Foreskin keratinocyte (primary cell): ENCODE measurements at places on chromosomes 6 and 20.

DNA sequence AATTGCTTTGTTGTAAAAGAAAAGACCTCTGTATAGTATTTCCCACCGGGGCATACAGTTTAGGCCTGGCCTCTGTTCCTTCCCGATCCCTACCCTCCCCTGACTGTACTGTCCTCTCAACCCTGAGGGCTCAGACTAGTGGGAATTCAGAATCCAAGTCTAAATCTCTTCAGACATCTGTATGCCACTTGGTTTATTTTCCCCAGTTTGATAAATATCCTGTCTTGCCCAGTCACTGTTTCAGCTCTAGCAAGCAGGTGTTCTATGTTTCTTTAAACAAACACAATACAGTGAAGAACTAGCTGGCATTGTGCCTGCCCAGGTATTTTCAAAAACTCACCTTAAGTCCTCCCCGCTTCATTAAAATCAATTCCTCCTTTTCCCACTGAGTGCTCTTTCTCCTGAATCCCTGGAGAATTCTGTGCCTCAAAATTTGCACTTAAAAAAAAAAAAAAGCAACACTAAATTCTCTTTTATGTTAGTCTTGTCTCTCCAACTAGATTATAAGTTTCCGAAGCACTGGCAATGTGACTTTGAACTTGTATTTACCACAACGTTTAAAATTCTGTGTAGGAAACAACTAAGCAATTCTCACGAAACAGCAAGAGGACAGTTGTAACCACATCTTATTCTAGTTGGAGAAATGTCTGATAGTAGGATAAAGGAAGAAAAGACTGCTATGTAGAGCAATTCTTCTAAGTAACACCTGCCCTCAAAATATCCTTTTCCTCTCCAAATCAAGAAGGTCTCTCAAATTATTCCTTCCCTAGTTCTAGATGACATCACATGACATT lies 112.0 kb upstream of the CARMIL1 start:
- DNase-seq, result no peak

- no peak for DNase-seq
Observed at GRCh38 chr6:103405321-103405720, 1454.4 kb downstream of the HACE1 start.

DNA sequence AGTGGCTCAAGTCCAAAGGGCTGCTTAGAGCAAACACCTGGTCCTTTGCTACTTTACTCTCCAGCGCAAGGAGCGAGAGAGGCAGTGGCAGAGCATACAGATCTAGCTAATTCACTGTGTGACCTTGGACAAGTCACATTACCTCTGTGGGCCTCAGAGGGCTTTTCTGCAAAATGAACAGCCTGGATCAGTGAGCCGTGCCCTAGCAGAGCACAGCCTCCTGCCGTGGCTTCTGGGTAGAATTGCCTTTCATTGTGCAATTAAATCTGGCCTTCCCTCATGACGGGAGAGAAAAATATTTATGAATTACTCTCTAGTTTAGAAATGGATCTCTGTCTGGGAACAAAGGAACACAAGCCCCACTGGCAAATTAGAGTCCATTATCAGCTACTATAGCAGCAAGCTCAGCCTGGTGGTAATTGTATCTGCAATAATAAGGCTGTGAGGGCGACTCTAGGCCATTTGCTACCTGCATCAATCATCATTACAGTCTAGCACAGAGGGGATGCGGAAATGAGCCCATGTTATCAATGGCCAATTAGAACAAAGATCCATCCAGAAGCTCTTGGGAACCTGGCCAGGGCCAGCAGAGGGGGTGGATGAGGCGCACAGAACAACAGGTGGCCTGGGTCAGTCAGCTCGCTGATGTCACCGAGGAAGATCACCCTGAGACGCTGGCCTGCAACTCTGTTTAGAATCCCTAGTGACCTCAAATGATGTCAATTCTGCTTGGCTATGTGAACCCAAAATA lies 114.2 kb upstream of the LY86 start:
- DNase-seq, result no peak

GRCh38 chr6:5506149-5506548 lies 244.8 kb downstream of the FARS2 start:
- DNase-seq, result no peak

DNA sequence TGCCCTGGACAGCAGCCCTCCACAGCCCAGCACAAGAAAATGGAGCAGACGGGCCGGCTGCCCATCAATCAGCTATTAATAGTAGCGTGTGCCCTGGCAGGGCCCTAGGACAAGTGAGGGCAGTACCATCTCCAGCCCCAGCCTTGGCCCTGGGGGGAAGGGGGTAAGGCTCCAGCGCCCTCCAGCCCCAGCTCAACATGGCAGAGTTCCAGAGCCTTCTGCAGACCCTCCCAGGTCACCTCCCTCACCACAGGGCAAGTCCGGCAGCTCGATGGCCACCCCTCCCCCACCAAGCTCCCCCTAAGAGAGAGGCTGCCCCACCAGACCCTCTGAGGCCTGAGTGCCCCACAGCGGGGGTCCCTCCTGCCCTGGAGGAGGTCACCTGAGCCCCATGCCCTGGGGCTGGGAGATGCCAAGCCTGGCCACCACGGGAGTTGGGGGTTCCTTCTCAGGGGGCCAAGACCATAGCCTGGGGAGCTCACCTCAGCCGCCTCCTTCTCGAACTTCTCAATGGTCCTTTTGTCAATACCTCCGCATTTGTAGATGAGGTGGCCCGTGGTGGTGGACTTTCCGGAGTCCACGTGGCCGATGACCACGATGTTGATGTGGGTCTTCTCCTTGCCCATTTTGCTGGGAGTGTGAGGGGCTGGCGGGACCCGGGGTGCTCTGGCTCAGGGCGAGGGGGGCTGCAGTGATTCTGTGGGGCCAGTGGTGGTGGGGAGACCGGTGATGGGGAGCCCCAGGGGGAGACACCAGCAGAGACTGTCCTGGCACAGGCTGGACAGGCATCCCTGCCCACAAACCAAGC lies 1.5 kb downstream of the EEF1A2 start:
- no peak for DNase-seq

- DNase-seq, result peak; percentile 5
Observed at GRCh38 chr20:18628330-18628920, 40.6 kb downstream of the DTD1 start.

GRCh38 chr20:62602550-62602949 lies 39.8 kb upstream of the SLCO4A1 start:
- DNase-seq, result no peak

GRCh38 chr20:1210501-1210900 lies 7.2 kb downstream of the C20orf202 start:
- DNase-seq, result peak; percentile 9

- DNase-seq, result no peak
Observed at GRCh38 chr6:5529015-5529414, 267.7 kb downstream of the FARS2 start.

- no peak for DNase-seq
Observed at GRCh38 chr6:37502703-37503291, 3.1 kb upstream of the CCDC167 start.

- no peak for DNase-seq
Observed at GRCh38 chr6:14487625-14488024, 370.1 kb downstream of the CD83 start.

GRCh38 chr6:124033501-124033900 lies 229.8 kb downstream of the NKAIN2 start:
- no peak for DNase-seq

GRCh38 chr6:71453371-71453706 lies 164.7 kb downstream of the OGFRL1 start:
- DNase-seq, result no peak

GRCh38 chr6:17475606-17476244 lies 82.3 kb downstream of the CAP2 start:
- DNase-seq, result no peak

- peak; percentile 73 for DNase-seq
Observed at GRCh38 chr6:150291968-150292710, 76.7 kb upstream of the IYD start.

GRCh38 chr6:80129485-80129884 lies 23.0 kb downstream of the BCKDHB start:
- no peak for DNase-seq

DNA sequence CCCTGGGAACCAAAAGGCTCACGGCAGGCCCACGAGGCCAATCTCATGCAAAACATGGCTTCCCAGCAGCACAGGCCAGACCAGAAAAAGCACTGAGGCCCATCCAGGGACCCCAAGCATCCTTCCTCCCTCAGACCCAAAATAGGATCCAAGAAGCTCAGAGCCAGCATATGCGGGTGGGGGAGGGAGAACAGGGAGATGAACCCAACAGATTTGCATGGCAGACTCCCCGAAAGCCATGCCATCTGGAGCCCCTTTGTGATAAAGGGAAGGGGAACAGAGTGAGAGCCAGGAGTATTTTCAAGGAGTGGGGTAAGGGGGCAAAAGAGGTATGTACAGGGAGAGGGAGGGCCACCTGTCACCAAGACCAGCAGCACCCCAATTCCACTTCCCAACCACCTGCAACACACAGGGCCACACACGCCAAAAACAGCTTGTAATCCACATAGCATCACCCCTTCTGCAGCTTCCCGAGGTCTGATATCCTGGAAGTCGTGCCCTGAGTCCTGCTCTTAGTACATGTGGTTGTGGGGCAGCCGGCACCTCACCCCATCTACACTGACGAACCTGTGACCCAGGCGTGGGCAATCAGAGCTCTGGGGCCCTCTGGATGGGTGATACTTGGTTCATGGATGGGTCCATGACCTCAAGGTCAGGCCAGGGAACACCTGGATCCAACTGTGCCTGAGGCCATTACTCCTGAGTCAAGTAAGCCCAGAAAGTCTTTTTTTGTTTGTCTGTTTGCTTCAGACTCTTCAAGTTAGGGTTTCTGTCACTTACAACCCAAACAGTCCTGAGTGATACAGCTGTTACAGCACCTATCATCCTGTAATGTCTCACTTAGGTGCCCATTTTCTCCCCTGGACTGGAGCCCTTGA lies 24.4 kb downstream of the PREX1 start:
- DNase-seq, result no peak

- DNase-seq, result peak; percentile 87
Observed at GRCh38 chr20:45067558-45067957, 33.4 kb downstream of the KCNS1 start.

- no peak for DNase-seq
Observed at GRCh38 chr20:23205611-23206041, 119.5 kb upstream of the CD93 start.

GRCh38 chr20:59033093-59033492 lies 958 bp upstream of the ATP5F1E start:
- no peak for DNase-seq

- no peak for DNase-seq
Observed at GRCh38 chr20:24608926-24609667, 139.7 kb downstream of the SYNDIG1 start.

GRCh38 chr6:44725070-44725469 lies 337.6 kb downstream of the CDC5L start:
- DNase-seq, result no peak
